ENCODE measurements at places on chromosomes 5 and 9. TPM values are rescaled to one million over a fixed set of nuclear protein-coding genes. Genes with fewer than 3 reads are reported as not detected.
A peak's percentile ranks its signal among the peaks of the same experiment; 100 is the strongest.

The ADRA1B gene
- total RNA-seq = not detected

The TXNDC8 gene
- not detected for total RNA-seq

GRCh38 chr5:140258016-140258415 is 44.9 kb downstream of the PFDN1 start:
- H3K4me3 ChIP-seq = no peak overlapping the region
- peaks cover 49% of the 10 kb centered on the region for H3K36me3 ChIP-seq
- H3K4me1 ChIP-seq = peaks cover 53% of the 10 kb centered on the region
- H3K27me3 ChIP-seq = no peaks in the 10 kb centered on the region
- no peak for DNase-seq
- peak overlapping the region; percentile 80 for H3K27ac ChIP-seq

DNA sequence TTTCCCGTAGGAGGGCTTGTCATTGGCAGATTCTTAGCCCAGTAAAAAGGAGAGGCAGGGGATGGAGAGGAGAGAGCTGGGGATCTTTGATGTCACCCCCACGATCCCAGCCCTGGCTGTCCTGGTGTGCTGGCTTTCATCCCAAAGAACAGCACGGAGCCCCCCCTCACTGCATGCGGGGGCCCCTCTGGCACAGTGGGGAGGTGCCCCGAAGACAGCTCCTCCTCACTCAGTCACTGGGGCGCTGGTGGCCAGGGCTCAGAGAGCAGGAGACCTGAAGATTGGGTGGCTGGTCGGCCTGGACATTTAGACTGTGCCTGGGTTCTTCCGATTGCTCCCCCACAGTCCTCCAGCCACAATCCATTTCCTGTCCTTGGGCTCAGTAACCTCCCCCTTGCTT is 207.5 kb downstream of the MELK start:
- H3K27me3 ChIP-seq = peaks cover 29% of the 10 kb centered on the region
- H3K4me1 ChIP-seq = no peaks in the 10 kb centered on the region
- DNase-seq = no peak
- H3K4me3 ChIP-seq = no peak overlapping the region

- H3K36me3 ChIP-seq = peaks cover 32% of the 10 kb centered on the region
- H3K27me3 ChIP-seq = no peaks in the 10 kb centered on the region
- peaks cover 36% of the 10 kb centered on the region for H3K4me1 ChIP-seq
Measured at GRCh38 chr5:68214482-68215207, 911 bp upstream of the PIK3R1 start.

DNA sequence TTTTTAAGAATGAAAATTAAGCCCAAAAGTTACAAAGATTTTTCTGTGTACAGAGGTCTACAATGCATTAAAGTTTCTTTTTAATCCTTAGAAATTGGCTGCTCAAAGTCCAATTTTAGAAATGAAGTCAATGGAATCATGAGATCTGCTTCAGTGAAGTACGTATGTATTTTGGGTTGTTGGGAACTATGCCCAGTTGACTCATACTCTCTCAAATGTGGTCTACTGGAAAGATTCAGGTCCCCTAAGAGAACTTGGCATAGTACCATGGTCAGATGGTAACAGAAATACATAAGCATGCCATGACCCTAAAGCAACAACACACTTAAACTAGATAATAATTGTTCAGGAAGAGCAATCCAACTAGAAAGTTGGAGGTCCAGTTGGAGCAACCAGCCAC is 23.0 kb downstream of the FBLL1 start:
- no peak for DNase-seq
- no peak overlapping the region for H3K4me3 ChIP-seq
- H3K4me1 ChIP-seq = no peaks in the 10 kb centered on the region
- H3K27ac ChIP-seq = no peak overlapping the region
- H3K36me3 ChIP-seq = peaks cover 56% of the 10 kb centered on the region

The NPR3 gene
- total RNA-seq = not detected

DNA sequence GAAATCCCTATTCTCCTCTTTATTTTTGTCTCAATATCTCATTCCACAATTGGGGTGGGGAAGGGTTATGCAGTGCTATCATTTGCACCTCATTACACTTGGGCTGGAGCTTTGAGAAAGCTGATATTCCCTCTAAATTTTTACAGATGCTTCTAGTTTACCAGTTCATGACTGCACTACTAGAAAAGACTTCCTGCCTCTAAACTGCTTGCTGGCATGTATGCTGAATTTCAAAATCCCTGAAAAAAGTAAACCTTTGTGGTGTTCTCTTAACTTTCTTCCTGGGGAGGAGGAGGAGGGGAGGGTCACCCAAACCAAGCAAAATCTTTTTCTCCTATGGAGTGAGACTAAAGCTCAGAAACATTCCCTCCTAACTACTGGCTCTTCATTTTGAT is 45.1 kb downstream of the BNC2 start:
- H3K27me3 ChIP-seq = peaks cover 7% of the 10 kb centered on the region
- H3K4me3 ChIP-seq = no peak overlapping the region
- no peak for DNase-seq
- H3K4me1 ChIP-seq = no peaks in the 10 kb centered on the region

- H3K36me3 ChIP-seq = peaks cover 40% of the 10 kb centered on the region
- no peak overlapping the region for H3K4me3 ChIP-seq
- H3K27ac ChIP-seq = peak overlapping the region; percentile 41
- DNase-seq = no peak
- no peaks in the 10 kb centered on the region for H3K27me3 ChIP-seq
Measured at GRCh38 chr5:177198738-177199137, 65.2 kb downstream of the NSD1 start.

DNA sequence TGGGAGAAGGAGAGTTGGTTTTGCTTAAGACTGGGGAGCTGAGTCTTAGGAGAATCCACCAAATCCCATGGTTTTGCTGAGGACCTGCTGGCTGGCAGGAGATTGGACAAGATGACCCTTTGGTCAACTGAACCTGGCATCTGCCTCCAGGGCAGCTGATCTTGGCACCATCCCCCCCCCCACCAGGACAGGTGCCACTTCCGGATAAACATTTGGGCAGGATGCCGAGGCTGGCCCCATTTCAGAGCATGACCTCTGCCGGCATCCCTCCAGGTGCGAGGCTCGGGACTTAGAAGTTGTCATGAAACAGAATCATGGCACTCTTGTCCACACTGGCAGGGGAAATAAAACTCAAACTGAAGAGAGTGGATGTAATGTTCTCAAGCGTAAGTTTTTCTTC is 165.6 kb downstream of the MACROH2A1 start:
- peaks cover 2% of the 10 kb centered on the region for H3K27me3 ChIP-seq
- no peak for DNase-seq
- no peak overlapping the region for H3K4me3 ChIP-seq
- H3K36me3 ChIP-seq = no peaks in the 10 kb centered on the region
- H3K4me1 ChIP-seq = no peaks in the 10 kb centered on the region

- H3K27ac ChIP-seq = peak overlapping the region; percentile 97
- peaks cover 17% of the 10 kb centered on the region for H3K36me3 ChIP-seq
- H3K27me3 ChIP-seq = peaks cover 3% of the 10 kb centered on the region
- H3K4me3 ChIP-seq = peak overlapping the region; percentile 89
- DNase-seq = peak; percentile 49
Measured at GRCh38 chr9:20624201-20625002, 2.1 kb upstream of the MLLT3 start.

The SCGB3A1 gene
- not detected for total RNA-seq

DNA sequence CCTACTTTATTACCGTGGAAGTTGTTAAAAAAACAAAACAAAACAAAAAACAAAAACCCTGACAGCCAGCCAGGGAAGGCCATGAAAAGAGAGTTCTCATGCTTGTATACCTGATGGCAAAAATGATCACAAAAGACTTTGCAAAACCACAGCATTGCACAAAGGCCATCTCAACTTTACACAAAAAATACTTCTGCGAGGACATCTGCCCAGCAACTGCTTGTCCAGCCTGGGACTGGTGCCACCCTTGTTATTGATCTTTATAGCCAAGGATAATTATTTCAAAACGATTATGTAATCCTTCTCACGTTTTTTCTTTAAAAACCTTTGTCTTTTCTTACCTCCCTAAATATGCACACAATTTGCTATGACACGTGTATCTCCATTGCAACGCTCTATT is 42.2 kb upstream of the SLC28A3 start:
- H3K27me3 ChIP-seq = peaks cover 2% of the 10 kb centered on the region
- no peak for DNase-seq
- H3K36me3 ChIP-seq = no peaks in the 10 kb centered on the region
- no peaks in the 10 kb centered on the region for H3K4me1 ChIP-seq
- no peak overlapping the region for H3K27ac ChIP-seq
- H3K4me3 ChIP-seq = no peak overlapping the region

DNA sequence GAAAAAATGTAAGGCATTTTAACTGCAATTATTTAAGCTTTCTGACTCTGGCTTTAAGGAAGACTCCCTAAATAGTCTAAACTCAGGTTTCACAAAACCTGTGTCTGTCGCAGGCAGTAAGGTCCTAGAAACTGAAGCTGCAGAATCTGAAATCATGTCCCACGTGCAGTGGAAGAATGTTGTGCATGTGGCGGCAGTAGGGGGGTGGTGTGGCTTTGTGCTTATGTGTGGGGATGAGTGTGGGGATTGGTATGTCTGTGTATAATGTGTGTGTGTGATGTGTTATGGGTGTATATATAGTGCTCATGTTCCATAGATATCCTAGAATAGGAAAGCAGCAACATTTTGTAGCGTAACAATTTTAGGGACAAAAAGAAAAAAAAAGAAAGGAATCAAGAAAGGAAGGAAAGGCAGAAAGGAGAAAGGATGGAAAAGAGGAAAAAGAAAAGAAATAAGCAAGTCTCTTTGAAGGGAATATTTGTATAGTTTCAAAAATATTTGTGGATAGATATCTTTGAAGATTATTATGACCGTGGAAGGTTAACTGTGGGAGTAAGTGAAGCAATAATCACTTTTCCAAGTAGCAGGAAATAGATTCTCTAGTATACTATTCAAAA is 6.6 kb downstream of the ANKDD1B start:
- H3K27ac ChIP-seq = no peak overlapping the region
- H3K4me3 ChIP-seq = no peak overlapping the region
- no peaks in the 10 kb centered on the region for H3K4me1 ChIP-seq
- DNase-seq = no peak
- no peaks in the 10 kb centered on the region for H3K27me3 ChIP-seq

- H3K4me3 ChIP-seq = no peak overlapping the region
- peaks cover 1% of the 10 kb centered on the region for H3K4me1 ChIP-seq
- no peak overlapping the region for H3K27ac ChIP-seq
Measured at GRCh38 chr5:180606215-180606785, 15.0 kb upstream of the SCGB3A1 start.

DNA sequence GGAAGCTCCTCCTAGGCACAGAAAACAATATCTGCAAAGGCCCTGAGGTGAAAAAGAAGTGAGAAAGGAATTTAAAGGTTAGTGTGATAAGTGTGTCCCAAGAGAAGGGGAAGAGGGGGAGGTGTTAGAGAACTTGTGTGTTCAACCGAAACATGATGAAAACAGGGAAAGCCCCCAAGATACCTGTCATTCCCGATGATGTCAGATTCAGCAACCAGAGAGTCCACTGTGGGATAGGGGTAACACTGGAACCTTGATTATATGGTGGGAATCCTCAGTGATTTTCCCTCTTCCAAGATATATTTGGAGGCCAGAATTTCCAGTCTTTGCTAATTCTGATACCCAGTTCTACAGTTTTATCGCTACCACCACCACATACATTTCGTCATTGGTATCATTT is 15.5 kb upstream of the BNC2 start:
- H3K4me1 ChIP-seq = peaks cover 3% of the 10 kb centered on the region
- no peaks in the 10 kb centered on the region for H3K36me3 ChIP-seq
- H3K4me3 ChIP-seq = no peak overlapping the region
- no peak for DNase-seq
- no peaks in the 10 kb centered on the region for H3K27me3 ChIP-seq
- no peak overlapping the region for H3K27ac ChIP-seq

- no peaks in the 10 kb centered on the region for H3K4me1 ChIP-seq
- no peaks in the 10 kb centered on the region for H3K36me3 ChIP-seq
- no peak overlapping the region for H3K4me3 ChIP-seq
- H3K27me3 ChIP-seq = peaks cover 22% of the 10 kb centered on the region
Measured at GRCh38 chr9:112925058-112925641, 34.5 kb upstream of the SLC46A2 start.

- peak; percentile 40 for DNase-seq
- H3K4me3 ChIP-seq = no peak overlapping the region
- peaks cover 5% of the 10 kb centered on the region for H3K36me3 ChIP-seq
Measured at GRCh38 chr9:133592731-133593409, 16.3 kb downstream of the FAM163B start.

The LHX3 gene
- total RNA-seq = not detected

The SLC6A18 gene
- not detected for total RNA-seq

The PIP5K1B gene
- 0.73 TPM for total RNA-seq

DNA sequence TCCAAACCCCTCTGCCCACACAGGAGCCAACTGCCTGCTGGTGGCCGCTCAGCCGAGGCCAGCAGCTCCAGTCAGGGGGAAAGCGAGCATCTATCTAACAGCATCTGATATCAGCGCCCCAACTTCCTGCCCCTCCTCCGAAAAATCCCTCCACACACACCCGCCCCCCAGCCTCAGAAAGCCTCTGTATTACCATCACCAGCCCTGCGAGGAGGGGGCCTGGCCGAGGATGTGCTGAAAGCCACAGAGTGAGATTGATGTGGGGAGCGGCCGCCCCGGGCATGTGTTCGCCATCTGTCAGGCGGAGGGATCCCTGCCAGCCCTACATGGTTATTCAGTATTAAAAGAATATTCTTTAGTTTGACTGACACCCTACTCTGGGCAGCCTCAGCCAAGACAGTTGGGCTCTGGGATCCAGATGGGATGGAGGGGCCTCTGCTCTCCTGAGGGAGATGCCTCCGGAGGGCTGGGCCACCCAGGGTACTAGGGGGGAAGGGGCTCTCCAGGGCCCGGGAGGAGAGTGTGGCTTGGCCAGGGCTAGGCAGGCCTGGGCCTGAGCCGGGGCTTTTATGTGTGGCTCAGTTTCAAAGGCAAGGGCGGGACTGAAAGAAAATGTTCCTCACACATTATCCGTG is 98.0 kb downstream of the HSD17B3 start:
- H3K27ac ChIP-seq = no peak overlapping the region
- no peaks in the 10 kb centered on the region for H3K4me1 ChIP-seq
- no peak for DNase-seq
- H3K27me3 ChIP-seq = peaks cover 1% of the 10 kb centered on the region
- H3K36me3 ChIP-seq = no peaks in the 10 kb centered on the region

The PCDHGA6 gene
- not detected for total RNA-seq

The GARIN3 gene
- not detected for total RNA-seq

The SPAAR gene
- not detected for total RNA-seq

The ORM2 gene
- total RNA-seq = not detected

The ERGIC1 gene
- total RNA-seq = 45.0 TPM

- no peak overlapping the region for H3K27ac ChIP-seq
- H3K4me1 ChIP-seq = no peaks in the 10 kb centered on the region
- no peak for DNase-seq
- no peaks in the 10 kb centered on the region for H3K36me3 ChIP-seq
Measured at GRCh38 chr5:59544573-59544972, 349.0 kb downstream of the PDE4D start.

GRCh38 chr5:96673127-96673526 is 11.0 kb downstream of the CAST start:
- H3K27me3 ChIP-seq = no peaks in the 10 kb centered on the region
- DNase-seq = no peak
- H3K27ac ChIP-seq = no peak overlapping the region
- no peak overlapping the region for H3K4me3 ChIP-seq
- peaks cover 21% of the 10 kb centered on the region for H3K4me1 ChIP-seq

The HAVCR1 gene
- 2.0 TPM for total RNA-seq

GRCh38 chr5:102554728-102555127 is 55.9 kb upstream of the SLCO6A1 start:
- H3K27me3 ChIP-seq = peaks cover 10% of the 10 kb centered on the region
- H3K4me3 ChIP-seq = no peak overlapping the region
- H3K36me3 ChIP-seq = no peaks in the 10 kb centered on the region
- H3K4me1 ChIP-seq = no peaks in the 10 kb centered on the region
- no peak for DNase-seq
